ENCODE measurements at places on chromosomes 7 and 10.

GRCh38 chr10:52066383-52066782 lies 247.7 kb upstream of the DKK1 start:
- no peak for DNase-seq

DNA sequence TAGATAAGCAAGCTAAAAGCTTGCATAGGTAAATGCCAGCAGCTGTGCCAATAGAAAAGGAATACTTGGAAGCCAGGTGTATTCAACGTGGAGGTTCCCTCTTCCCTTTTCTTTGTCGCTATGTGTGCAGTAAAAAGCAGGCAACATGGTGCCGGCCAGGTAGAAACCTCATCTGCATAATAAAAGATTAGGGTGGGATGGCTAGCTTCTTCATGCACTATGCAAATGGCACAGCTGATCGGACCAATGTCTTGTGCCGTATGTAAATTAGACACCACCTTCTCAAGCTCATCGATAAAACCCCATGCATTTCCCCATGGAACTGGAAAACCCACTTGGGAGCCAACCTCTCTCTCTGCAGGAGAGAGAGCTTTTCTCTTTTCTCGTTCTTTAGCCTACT lies 150.9 kb upstream of the FOXK1 start:
- no peak for DNase-seq

- peak; percentile 67 for DNase-seq
Measured at GRCh38 chr10:14325325-14325955, 5.3 kb downstream of the FRMD4A start.

- no peak for DNase-seq
Measured at GRCh38 chr10:34959321-34959720, 130.8 kb downstream of the CUL2 start.

DNA sequence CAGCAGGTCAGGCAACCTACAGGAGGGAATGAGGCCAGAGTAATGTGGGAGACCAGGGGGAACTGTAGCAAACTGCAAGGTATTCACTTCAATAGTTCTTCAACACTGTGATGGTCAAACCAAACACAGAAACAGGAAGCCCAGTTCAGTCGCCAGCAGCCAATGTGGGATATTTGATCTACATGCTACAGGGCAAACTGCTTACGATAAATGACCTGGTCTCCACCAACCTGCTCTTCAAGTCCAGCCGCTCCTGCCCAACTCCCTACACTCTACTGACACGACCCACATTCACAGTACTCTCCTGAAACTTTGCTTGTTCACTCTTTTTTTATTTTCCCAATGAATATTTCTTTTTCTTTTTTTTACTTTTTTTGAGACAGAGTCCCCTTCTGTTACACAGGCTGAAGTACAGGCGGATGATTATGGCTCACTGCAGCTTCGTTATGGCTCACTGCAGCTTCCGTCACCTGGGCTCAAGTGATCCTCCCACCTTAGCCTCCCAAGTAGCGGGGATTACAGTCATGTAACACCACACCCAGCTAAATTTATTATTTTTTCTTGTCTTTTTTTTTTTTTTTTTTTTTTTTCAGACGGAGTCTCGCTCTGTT lies 42.1 kb downstream of the MDH2 start:
- no peak for DNase-seq

GRCh38 chr7:102925976-102926782 lies 13.4 kb downstream of the LRRC17 start:
- DNase-seq: no peak

DNA sequence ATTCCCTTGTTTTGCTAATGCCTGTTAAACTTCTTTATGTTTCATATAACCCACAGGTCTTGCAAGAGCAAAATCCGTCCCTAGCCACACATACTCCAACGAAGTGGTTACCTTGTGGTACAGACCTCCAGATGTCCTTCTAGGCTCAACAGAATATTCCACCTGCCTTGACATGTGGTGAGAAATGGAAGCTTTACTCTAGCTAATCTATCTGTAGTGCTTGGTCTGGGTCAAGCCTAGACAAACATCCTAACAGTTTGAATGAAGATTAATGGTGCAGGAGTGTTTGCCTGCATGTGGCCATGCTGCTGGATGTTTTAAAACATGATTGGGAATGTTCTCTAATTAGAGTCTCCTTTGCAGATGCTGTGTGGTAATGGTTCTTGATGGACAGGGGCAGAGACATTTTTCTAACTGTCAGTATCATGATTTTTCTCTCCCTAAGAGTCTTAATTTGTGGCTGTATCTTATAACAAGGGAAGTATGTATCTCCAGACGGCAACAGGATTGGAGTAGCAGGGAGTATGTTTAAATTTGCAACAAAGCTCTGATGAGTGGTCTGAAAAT lies 308.5 kb upstream of the FZD1 start:
- DNase-seq: no peak

DNA sequence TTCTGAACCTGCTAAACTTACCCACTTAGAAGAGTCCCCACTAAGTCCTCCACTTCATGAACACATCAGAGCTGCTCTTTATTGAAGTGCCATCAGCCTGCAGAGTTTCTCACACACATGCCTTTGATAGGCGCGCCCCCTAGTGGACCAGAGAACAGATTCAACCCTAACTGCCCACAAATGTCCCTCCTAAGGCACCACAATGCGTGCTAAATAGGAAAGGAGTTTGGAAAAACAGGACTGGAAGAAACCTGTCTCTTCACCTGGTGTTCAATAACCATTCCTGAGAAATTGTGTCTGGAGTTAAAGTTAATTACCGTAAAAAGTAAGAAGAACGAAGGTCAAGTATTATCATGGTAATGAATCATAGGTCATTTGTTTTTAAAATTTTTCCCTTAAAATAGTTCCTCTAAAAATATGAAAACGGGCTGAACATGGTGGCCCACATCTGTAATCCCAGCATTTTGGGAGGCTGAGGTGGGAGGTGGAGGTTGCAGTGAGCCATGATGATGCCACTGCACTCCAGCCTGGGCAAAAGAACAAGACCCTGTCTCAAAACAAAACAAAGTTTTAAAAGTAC lies 249.7 kb downstream of the ELMO1 start:
- DNase-seq: peak; percentile 78

GRCh38 chr7:112806156-112806555 lies 16.0 kb upstream of the TMEM168 start:
- no peak for DNase-seq

DNA sequence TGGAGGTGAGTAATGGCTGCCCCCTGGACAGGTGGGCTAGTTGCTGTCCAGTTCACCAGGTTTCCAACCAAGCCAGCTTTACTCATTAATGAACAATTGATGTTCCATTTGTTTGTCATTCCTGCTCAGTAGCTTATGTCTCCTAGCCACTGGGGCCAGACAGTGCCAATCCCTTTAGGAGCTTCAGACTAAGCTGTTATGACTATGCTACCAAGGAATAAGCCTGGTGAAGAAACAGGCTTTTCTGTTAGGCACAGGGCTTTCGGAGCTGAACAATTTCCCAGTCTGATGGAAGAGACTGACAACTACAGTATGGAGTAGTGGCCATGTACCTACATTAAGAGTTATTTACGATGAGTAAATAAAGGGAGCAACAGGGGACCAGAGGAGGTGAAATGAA lies 2.1 kb upstream of the FMC1 start:
- DNase-seq: no peak

GRCh38 chr10:126497672-126498071 lies 109.4 kb upstream of the ADAM12 start:
- no peak for DNase-seq

DNA sequence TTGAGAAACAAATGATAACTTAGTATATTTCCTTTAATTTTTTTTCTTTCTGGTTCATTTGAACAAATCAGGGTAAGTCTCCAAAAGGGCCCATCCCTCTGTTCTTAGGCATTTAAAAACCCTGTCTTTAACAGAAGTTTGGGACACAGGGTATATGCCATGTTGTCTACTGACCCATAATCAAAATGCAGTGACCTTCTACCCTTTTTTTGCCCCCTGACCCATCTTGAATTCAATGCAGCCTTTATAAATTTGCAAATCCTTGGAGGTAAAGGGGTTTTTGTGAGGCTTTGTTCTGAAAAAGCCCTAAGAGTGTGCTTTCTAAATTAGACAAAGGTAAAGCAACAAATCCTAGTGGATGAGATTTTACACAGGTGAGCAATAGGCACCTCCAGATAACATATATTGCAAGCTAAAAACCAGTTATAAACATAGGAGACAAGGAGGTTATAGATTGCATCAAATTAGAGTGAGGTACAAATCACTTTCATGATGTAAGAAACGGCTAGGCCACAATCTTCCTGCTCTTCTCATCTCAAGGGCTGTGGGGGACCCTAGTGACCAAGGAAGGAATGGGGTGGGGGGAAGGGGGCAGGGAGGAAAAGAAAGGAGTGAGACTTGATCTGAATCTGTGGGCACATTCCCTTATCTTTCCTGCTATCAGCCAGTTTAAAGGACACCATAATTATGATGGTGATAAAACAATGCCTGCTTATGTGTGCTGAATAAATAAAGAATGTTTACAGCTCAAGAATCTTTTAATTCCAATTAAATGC lies 2.7 kb downstream of the SKIDA1 start:
- DNase-seq: no peak

GRCh38 chr7:164882-165660 lies 27.3 kb upstream of the FAM20C start:
- no peak for DNase-seq

GRCh38 chr10:42783181-42783549 lies 570 bp downstream of the BMS1 start:
- peak; percentile 30 for DNase-seq
